CD4-positive, alpha-beta T cell treated with Interleukin-1 beta for 1 hour (primary cell): ENCODE measurements at places on chromosomes 13 and 19.

DNA sequence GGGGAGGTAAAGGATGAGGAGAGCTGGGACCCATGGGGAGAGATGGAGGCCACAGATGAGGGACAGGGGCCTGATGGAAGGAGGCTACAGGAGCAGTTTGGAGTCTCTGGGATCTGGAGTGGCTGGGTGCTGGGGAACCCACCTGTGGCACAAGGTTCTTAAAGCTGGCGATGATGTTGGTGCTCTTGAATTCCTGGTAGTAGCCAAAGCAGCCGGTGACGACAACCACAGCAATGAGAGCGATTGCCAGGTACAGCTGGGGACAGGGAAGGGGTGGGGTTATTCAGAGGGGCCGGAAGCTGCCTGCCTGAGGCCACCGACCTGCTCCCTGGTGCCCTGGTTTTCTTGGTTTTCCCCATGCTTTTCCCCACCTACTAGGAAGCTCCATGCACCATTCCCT lies 2.8 kb downstream of the ATP4A start:
- DNase-seq: no peak

DNA sequence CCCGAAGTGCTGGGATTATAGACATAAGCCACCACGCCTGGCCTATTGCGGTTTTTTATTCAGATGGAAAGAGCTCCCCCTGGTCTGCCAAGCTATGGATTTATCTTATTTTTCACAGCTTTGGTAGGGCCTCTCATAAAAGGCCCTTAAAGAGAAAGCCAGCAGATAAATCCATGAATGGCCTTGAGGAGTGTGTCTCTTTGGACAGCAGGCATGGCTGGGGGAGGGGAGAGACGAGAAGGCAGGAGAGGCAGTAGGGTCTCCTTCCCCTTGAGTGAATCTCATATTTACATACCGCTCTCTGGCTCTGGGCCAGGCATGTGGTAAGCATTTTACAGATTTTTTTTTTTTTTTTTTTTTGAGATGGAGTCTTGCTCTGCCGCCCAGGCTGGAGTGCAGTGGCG lies 25.2 kb downstream of the MARK4 start:
- DNase-seq: no peak

- no peak for DNase-seq
Measured at GRCh38 chr13:72908416-72908815, 126.5 kb downstream of the PIBF1 start.

GRCh38 chr13:54347531-54347930 lies 1318.9 kb downstream of the OLFM4 start:
- DNase-seq: no peak

GRCh38 chr13:69565334-69565733 lies 542.3 kb upstream of the ATXN8OS start:
- DNase-seq: no peak

- no peak for DNase-seq
Measured at GRCh38 chr19:10685210-10685609, 16.0 kb upstream of the QTRT1 start.

DNA sequence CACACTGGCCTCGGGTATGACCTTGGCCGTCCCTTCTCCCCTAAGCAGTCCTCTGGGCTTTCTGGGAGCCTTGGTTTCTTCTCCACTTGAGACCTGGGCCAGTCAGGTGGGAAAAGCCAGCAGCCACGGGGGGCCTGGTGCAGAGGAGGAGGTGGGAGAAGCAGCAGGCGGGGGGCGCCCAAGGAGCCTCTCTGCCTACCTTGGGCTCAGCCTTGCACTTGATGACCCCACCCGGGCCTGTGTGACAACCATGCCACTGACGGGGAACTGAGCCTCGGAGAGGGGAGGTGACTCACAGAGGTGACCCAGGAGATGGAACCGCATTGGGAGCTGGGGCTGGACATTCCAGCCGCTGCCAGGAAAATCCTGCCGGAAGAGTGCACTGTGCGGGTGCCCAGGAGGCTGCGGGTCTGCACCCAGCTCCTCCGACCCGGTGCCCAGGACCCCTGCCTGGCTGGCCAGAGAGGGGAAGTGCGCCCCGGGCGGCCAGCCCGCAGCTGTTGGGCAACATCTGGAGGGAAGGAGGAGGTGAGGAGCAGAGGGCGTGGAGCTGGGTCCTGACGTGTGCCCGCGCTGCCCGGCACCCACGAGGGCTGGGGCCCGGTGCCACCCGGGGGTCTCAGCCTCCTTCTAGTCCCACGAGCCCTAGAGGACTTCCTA lies 23.4 kb upstream of the SLC7A10 start:
- no peak for DNase-seq

DNA sequence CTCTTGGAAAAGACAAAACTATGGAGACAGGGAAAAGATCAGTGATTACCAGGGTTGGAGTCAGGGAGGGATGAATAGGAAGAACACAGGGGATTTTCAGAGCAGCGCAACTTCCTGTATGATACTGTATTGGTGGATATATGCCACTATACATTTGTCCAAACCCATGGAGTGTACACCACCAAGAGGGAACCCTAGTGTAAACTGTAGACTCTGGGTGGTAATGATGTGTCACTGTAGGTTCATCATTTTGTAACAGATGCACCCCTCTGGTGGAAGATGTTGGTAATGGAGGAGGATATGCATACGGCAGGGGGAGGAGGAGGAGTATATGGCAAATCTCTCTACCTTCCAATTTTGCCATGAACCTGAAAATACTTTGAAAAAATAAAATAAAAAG lies 68.1 kb downstream of the UFM1 start:
- no peak for DNase-seq

- no peak for DNase-seq
Measured at GRCh38 chr13:41774605-41775218, 186.2 kb downstream of the VWA8 start.
